ENCODE measurements at places on chromosomes 3 and 15.
A peak's percentile ranks its signal among the peaks of the same experiment; 100 is the strongest.

DNA sequence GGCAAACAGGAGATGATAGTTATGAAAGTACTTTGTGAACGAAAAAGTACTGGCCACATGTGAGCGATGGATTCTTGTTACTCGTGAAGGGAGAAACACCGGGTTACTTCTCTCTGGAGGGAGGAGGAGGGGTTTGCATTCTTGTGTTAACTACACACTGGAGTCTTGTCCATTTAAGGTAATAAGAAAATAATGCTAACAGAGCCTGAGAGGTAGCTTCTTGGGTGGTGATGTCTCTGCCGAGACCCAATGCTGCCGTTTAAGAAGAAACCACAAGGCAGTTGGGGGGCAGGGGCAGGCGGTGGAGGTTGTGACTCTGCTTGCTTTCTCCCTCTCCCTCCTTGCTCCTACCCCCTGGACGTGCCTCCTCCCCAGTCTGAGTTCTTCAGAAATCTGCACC lies 100.9 kb upstream of the ROPN1 start:
- no peak for DNase-seq

- no peak for DNase-seq
Observed at GRCh38 chr15:62889141-62889661, 153.3 kb upstream of the TPM1 start.

GRCh38 chr3:13113346-13114330 lies 40.4 kb upstream of the IQSEC1 start:
- no peak for DNase-seq

- DNase-seq, result no peak
Observed at GRCh38 chr3:187970106-187970505, 183.9 kb upstream of the LPP start.

- DNase-seq, result no peak
Observed at GRCh38 chr15:77393471-77393840, 26.4 kb downstream of the PEAK1 start.

GRCh38 chr15:60646595-60646994 lies 167.7 kb upstream of the ICE2 start:
- DNase-seq, result no peak

GRCh38 chr15:74277242-74277810 lies 41.2 kb downstream of the CCDC33 start:
- no peak for DNase-seq

DNA sequence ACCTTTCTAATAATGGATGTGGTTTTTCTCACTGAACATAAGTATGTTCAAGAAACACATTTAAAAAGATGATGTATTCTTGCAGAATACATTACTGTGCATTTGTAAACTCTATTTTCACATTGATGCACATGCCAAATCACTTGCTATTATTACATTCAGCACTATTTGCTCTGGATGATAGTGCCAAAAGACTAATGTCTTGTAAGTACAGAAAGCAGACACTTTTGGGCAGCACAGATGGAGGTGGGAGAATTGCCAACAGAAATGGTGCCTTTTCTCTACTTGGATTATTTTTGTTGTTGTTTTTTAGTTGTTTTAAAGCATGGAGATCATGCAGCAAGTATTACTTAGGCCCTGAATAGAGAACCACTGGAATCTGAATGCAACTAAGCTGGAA lies 10.2 kb upstream of the FGF12 start:
- no peak for DNase-seq

DNA sequence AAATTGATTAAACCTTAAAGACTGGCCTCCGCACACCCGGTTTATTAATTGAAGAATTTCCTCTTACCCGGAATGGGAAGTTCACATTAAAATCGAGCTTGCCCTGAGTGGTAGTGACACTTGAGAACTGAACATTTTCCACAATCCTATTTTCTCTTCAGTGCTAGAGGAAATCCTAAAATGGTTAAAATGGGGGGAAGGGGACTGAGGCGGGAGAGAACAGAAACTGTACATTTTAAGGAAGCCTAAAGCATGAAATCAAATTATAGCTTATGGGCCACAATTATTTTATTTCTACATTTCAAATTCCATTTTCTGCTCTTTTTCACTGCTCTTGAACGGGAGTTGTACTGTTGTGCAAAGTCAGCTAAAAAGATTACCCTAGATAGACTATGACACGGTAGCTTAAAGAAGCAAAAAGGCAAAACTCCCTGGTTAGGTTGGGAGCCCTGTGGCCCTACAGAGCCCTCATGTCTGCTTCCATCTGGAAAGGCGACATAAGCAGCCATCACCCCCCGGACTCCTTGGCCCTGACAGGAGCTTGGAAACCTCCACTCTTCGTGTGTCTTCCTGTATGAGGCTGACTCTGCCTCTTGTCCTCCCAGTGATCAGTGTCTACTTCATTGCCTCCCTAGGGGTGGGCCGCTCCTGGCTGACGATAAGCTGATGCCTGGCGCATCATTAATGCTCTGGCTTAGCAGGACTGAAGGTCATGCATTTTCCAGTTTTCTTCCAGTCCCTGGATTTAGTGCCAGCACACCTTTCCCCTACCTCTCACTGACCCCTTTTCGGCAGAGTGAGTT lies 79.3 kb downstream of the EEFSEC start:
- DNase-seq, result no peak

DNA sequence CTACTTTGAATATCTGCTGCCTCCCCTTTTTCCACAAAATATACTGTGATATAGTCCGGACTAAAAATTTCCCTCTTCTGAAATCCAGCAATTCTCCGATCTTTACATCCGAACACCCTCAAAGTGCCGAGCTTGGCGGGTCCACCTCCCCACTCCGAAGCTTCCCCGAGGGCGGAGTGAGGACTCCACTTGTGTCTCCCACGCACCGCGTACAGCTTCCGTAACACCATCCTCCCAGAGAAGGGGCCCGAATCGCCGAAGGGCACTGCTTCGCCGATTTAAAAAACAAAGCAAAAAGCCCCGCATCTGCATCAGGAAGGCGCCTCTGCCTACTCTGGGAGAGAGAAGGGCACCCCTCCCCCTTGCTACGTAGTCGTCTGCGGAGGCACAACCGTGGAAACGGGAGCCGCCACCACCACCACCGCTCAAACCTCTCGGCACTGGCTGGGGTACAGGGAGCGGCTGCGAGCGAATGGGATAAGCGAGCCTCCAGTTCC lies 551 bp downstream of the NCBP2 start:
- DNase-seq, result peak; percentile 17

- DNase-seq, result no peak
Observed at GRCh38 chr3:101521211-101521701, 8.2 kb upstream of the SENP7 start.

Data from stimulated activated CD8-positive, alpha-beta memory T cell treated with anti-CD3 and anti-CD28 coated beads, Interleukin-7, amount 100 ng/mL, for 1 hour (primary cell).